ENCODE measurements at places on chromosomes 13 and 19.

GRCh38 chr13:88456151-88456550 is 785.0 kb downstream of the SLITRK5 start:
- DNase-seq = no peak

- no peak for DNase-seq
Measured at GRCh38 chr13:42168496-42168895, 103.5 kb upstream of the AKAP11 start.

DNA sequence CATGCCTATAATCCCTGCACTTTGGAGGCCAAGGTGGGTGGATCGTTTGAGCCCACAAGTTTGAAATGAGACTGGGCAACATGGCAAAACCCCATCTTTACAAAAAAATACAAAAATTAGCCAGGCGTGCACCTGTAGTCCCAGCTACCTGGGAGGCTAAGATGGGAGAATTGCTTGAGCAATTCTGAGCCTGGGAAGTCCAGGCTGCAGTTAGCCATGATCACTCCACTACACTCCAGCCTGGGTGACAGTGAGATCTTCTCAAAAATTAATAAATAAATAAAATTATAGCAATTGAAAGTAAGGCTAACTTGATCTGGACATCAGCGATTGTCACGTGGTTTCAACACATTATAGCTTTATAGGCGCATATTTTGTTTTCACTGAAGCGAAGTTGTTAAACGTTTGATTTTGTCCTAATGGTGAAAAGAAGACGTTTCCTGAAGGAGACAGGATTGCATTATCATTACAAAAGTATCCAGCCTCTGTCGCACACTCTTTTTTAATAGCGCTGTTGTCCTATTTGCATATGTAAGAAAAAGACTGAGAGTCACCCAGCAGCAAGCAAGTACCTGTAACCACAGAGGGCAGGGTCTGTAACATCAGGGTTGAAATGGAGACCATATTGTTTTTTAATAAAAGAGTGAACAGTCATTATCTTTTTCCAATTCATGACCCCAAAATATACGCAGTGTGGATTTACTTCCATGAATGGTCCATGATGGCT is 335.7 kb downstream of the DCT start:
- DNase-seq = no peak

GRCh38 chr19:42850981-42851717 is 28.4 kb downstream of the PSG1 start:
- peak; percentile 76 for DNase-seq

DNA sequence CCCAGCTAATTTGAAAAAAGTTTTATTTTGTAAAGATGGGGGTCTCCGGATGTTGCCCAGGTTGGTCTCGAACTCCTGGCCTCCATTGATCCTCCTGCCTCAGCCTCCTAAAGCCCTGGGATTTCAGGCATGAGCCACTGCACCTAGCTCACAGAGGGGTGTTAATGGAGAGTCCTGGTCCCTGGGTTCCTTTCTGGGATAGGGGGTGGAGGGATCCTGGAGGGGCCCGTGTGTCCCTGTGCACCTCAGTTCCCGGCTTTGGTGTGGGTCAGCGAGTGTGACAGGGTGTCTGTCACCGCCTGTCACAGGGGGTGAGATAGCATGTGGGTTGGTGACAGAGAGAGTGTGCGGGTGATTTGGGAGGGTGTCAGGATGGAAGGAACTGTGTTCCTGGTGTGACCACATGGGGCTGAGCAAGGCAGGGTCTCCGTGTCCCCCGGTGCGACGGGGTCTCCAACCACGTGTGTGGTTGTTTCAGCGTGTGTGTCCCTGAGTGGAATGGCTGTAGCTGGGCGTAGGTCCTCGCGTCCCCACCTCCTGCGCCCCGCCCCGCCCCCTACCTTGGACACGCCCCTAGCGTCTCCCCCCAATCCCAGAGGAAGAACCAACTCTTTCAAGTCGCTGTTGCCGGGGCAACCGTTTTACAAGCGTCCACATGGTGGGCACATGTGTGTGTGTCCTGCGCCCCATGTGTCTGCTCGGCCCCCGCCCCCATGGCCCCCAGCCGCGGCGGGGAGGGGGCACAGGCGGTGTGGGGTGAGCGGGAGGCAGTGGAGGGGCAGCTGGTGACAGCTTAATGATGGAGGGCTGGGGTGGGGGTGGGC is 2.9 kb upstream of the NRTN start:
- no peak for DNase-seq

- no peak for DNase-seq
Measured at GRCh38 chr13:98097749-98098148, 45.1 kb upstream of the FARP1 start.

DNA sequence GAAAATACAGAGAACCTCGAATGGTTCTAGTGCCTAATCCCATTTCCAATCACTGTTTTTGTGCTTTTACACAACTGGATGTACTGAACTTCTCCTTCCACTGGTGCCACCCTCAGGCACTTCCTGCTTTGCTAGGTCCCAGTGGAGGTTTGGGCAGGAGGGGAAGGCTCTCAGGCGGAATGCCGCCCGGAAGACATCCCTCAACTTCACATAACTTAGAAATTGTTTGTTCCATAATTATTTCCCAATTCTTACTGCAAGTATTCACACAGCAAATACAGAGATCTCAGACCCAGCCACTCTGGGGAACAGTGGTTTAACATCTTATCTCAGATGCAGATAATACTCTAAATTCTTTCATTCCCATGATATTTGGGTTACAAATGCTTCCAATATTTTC is 195.7 kb upstream of the IPO5 start:
- DNase-seq = no peak

DNA sequence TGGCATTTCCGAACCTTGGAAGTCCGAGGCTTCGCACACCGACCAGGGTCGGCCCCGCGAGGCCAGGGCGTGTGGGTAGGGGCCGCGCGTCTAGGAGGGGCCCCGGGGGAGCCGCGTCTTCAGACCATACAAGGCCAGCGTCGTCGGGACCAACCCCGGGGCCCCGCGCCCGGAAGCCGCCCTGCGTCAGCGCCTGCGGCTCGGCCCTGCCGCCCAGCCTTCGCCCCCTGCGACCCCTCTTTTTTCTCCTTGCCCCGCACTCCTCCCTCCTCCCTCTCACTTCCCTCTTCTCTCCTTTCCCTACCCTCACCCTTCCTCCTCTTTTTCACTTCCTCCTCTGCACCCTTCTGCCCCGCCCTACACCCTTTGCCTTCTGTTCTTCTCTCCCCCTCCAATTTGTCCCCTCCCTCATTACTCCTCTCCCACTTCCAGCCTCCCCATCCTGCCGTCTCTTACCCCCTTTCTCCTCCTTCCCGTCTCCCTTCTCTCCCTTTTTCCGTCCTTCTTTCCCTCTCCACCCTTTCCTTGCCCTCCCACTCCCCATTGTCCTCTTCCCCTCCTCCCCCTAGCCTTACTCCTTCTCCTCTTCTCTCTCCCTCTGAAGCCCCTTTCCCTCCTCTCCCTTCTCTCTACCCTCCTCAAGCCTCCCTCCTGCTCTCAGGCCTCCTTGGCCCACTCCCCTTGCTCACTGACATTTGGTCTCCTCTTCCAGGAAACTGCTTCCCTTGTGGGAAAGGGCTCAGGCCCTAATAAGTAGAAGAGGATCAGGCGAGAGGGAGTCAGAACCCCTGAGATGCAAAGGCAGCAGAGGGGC is 2.2 kb upstream of the PLEKHG2 start:
- DNase-seq = peak; percentile 31

- no peak for DNase-seq
Measured at GRCh38 chr13:86974995-86975328, 696.2 kb upstream of the SLITRK5 start.

- no peak for DNase-seq
Measured at GRCh38 chr19:16372065-16372915, 47.7 kb downstream of the KLF2 start.

- DNase-seq = no peak
Measured at GRCh38 chr13:75426421-75426820, 55.5 kb downstream of the TBC1D4 start.

GRCh38 chr19:670609-671075 is 5.5 kb upstream of the FSTL3 start:
- DNase-seq = no peak

All from T1000 (cell line).